ENCODE measurements at places on chromosomes 6 and 20.

DNA sequence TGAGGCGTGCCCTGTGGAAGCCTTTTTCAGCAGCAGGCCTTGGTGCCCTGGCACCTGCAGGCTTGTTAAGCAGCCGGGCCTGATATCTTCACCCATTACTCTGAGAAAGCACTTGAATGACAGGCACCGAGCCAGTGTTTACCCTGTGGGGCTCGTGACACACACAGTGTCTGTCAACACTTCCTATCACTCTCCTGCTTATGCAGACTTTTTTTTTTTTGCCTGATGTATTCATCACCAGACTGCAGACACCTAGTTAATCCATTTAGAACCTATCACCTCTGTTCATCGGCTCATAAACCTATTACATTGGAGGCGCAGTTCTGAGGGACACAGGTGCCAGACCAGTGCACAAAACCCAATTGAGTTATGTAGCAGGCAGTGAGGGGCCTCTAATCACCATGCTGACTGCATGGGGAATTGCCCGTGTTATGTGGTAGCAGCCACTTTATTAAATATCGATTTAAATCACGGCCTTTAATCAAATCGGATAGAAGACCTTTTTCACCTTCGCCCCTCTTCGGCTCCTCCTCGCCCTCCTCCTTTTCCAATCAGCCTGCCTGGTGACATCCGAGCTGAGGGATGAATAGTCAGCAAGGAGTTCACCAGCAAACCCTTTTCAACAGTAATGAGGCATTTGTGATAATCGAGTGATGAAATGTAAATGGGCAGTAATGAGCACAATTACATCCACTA is 962.9 kb upstream of the SLC35B3 start:
- no peak for DNase-seq

- DNase-seq, result no peak
These were observed 7.1 kb downstream of the NPEPL1 start for GRCh38 chr20:58699623-58700107.

- DNase-seq, result no peak
These were observed 82.8 kb downstream of the MLIP start for GRCh38 chr6:54194067-54194466.

DNA sequence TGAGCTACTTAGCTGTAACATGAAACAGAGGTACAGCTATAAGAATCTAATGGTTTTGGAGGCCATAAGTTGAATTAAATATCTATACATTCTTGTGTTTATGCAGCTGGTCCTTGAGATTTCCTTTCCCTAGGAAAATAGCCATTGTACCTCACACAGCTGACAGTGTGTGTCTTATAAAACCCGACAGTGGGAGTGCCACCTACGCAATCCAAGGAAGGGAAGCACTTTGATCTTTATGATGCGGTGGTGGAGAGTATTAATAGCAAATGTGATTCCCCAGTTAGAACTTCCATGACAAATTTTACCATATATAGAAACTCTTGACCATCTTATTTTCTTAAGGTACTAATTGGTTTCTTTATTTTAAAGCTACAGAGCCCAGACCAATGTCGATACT is 149.5 kb downstream of the TMEM200A start:
- no peak for DNase-seq

DNA sequence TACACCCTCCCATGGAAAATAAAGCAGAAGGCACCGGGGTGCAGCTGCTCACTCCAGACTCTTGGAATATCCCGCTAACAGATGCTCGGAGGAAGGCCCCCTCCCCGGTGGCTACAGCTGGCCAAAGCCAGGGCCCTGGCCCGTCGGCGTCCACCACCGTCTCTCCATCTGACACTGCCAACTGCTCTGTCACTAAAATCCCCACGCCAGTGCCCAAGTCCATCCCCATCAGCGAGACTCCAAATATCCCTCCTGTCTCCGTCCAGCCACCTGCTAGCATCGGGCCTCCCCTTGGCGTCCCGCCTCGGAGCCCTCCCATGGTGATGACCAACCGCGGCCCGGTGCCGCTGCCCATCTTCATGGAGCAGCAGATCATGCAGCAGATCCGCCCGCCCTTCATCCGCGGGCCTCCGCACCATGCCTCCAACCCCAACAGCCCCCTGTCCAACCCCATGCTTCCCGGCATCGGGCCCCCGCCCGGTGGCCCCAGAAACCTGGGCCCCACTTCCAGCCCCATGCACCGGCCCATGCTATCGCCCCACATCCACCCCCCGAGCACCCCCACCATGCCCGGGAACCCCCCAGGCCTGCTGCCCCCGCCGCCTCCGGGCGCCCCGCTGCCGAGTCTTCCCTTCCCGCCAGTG is 143.9 kb downstream of the SOBP start:
- DNase-seq, result no peak

All from endothelial cell (in vitro differentiated cells).